Activated naive CD8-positive, alpha-beta T cell treated with anti-CD3 and anti-CD28 coated beads for 36 hours (primary cell): ENCODE measurements at places on chromosomes 2 and 18. TPM values are rescaled to one million over a fixed set of nuclear protein-coding genes. Genes with fewer than 3 reads are reported as not detected.

SCN7A gene
- not detected for total RNA-seq

ATG4B gene
- 73.8 TPM for total RNA-seq

KATNAL2 gene
- 1.3 TPM for total RNA-seq

RBKS gene
- 5.1 TPM for total RNA-seq

ZNF236 gene
- 14.3 TPM for total RNA-seq

TMEM163 gene
- not detected for total RNA-seq

GPR35 gene
- total RNA-seq, result 7.8 TPM

POTEC gene
- not detected for total RNA-seq

PLEKHM3 gene
- 4.5 TPM for total RNA-seq
